ENCODE measurements at places on chromosomes 3 and 15.
A peak's percentile ranks its signal among the peaks of the same experiment; 100 is the strongest.

DNA sequence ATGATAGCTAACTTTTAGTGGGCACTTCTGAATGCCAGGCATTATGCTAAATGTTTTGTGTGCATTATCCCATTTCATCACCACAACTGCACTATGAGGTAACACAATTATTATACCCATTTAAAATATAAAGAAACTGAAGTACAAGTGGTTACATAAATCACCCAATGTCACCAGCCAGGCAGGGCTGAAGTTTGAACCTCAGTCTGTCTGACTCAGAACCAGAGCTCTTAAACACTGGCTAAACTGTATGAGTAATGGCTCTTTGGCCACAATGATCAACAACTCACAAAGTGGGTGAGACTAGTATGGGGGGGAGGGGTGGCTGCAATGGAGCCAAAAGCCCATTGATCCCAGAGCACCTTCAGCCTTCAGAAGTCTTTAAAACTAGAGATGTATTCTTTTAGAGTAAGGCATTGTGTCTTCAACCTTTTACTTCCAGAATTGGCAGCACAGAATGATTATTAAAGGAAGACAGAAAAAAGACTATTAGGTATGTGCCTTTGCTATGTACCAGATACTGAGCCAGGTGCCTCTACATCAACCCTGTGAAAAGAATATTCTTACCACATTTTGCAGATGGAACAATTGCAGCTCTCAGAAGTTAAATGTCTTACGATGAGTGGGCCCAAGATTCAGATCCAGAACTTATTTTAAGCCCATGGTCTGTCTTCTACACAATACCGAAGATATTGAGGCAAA lies 166.9 kb downstream of the UACA start:
- DNase-seq = no peak

- DNase-seq = no peak
Measured at GRCh38 chr3:123383091-123384053, 65.5 kb downstream of the ADCY5 start.

GRCh38 chr15:78061963-78062427 lies 15.5 kb downstream of the TBC1D2B start:
- no peak for DNase-seq

DNA sequence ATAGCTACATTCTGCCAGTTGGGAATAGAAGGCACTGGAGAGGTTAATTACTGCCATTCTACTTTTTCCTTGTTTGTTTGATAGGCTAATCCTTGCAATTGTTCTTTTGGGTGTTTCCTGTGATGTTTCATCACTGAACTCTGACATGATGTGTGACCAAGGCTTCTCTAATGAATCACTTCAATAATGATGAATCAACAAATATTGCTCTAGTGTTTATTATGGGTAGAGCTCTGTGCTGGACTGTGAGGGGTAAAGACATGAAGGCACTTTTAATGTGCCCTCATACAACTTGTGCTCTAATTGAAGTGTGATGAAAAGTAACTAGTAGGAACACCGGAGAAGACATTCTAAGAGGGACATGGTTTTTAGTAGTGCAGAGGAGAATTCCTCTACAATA lies 233.6 kb downstream of the WDR72 start:
- DNase-seq = no peak

GRCh38 chr15:90407871-90408317 lies 19.9 kb downstream of the IQGAP1 start:
- peak; percentile 30 for DNase-seq

DNA sequence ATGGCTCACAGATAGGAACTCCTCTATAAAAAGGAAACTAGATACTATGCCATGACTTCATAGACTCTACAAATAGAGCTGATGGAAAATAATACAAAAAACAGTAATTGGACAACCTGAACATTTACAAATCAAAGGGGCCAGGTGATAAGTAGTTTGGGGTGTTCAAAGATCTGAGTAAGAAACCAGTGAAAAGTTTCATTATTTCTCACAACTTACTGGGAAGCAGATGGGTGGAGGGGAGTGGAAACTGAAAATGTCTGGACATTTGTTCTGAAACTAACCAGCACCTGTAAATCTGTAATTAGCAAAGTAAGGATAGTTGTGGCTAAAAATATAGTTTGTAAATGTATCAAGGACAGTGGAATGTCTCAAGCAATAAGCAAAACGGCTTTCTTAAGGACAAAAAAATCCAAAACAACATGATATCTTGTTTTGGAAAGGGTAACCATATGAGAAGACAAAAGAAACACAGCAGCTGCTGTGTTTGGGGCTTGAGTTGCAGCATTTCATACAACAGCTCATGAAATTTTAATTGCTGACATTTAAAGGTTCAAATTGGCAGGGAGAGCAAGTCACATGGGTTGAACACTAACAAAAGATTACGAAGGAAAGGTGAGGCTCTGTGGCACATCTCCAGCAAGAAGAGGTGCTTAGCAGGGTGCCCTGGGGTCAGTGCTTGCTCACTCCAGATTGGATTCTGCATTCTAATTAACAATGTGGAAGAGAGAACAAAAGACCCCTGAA lies 26.8 kb upstream of the THBS1 start:
- no peak for DNase-seq

- DNase-seq = no peak
Measured at GRCh38 chr3:3110299-3110630, at the start of gene IL5RA. IL5RA (minus strand) TSS chr3:3110374; CDS start chr3:3104984, 5,390 bp downstream.

- DNase-seq = no peak
Measured at GRCh38 chr3:124639406-124640237, 90.6 kb upstream of the UMPS start.

DNA sequence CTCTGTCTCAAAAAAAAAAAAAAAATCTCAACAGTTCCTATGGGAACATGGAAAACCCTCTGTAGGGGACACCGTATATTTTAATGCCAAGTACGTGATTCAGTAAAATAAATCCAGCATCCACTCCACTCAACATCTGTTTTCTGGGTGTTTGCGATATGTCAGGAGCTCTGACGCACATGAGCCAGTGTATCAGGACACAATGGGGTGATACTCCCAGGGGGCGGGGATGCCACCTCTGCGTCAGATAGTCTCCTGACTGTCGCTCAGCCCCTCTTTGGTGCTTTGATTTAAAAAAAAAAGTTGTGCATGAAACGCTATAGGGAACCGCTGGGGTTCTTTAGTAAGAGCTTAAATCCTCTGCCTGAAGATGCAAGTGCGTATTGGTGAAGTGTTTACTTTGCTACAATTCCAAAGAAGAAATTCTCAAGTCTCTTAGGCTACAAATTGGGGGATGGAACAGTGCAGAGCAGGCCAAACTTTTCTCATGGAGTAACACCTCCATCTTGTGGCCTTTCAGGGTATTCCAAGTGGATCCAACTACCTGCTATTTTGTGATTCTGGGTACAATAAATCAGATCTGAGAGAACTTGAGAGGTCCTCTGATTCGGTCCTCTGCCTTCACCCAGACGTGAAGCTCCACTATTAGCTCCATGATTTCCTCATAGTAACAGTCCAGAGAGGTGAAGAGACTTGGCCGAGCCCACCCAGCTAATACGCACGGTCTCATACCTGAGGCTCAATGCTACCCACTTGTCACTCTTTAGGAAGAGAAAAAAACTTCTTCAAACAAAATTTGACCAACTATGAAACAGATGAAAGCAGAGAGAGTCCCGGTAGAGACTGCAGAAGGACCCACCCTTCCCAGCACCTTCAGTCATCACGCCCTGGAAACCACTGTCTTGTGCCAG lies 9.3 kb upstream of the NR2E3 start:
- no peak for DNase-seq

GRCh38 chr3:184586851-184587250 lies 25.3 kb downstream of the EPHB3 start:
- no peak for DNase-seq

DNA sequence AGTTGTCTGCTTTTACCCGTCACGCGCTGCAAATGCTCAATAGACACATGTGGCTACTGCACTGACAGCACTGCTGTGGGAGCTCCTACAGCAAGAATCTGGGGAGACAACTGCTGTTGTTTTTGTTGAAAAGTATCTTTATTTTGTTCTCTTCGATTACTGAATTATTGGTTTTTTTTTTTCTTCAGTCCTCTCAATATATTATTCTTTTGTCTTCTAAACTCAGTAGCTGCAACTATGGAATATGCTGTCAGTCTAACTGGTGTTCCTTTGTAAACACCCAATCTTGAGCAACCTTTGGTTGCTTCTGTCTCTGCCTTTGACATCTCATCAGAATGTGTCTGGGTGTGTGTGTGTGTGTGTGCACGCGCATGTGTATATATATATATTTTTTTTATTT lies 12.6 kb downstream of the DCP1A start:
- DNase-seq = no peak

GRCh38 chr3:166291186-166291955 lies 454.1 kb upstream of the BCHE start:
- no peak for DNase-seq

DNA sequence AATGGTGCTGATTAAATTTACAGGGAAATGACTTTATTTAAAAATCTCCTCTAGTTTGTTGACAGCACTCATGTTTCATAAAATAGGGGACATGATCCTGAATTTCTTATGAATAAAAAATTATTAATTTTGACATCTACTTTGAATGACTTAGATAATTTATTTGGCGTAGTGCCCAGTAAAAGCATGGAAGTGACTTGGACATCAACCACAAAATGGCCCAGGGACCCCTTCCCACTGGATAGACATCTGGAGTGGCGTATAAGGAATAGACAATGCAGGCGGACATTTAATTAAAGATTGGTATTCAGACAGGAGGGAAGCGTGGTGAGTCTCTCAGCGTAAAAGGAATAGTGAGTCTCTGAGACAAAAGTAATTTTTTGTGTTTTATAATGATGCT lies 79.8 kb downstream of the ADAMTSL3 start:
- DNase-seq = no peak

- peak; percentile 13 for DNase-seq
Measured at GRCh38 chr15:51649659-51650521, 27.3 kb upstream of the DMXL2 start.

DNA sequence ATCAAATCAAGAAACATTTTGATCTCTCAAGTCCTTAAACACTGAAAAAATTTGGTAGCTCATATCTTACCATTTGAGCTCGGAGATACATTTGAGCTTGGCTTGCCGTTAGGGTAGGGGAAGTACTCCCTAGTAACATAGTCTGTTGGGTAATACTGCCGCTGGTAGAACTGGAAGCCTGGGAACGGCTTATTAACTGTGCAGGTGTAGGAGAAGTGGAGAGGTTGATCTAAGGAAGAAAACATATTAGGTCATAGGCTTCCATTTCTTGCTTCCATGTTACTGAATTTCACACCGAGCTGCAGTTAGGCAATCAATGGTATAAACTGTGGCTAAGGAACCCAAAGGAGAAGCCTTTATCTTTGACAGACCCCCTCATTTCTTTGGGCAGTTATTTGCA lies 32.5 kb downstream of the PHC3 start:
- no peak for DNase-seq

GRCh38 chr15:89068325-89068784 lies 19.9 kb upstream of the ABHD2 start:
- DNase-seq = no peak

- no peak for DNase-seq
Measured at GRCh38 chr3:126256251-126256650, 75.9 kb upstream of the ALDH1L1 start.

DNA sequence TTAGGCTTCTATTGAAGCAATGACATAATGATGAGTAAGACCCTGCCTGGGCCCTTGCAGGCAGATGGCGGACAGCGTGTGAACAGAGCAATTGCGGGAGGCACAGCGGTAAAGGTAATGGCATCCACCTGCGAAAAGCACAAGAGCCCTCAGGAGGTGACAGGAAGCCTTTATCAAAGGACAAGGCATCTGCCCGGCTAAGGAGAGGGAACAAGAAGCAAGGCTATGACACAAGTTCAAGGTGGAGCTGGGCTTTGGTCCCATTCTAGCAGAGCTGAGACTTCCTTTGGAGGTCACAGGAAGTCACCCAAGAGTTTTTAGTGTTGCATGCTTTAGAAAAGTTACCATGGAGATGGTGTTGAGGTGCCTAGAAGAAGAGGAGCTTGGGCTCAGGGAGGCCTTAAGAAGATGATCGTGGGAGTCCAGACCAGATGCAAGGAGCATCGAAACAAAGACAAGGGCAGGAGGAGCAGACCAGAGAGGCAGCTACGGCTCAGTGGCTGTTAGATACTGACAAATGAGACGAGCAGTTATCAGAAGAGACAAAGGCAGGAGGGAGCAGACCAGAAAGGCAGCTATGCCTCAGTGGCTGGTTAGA lies 34.5 kb downstream of the OSBPL10 start:
- DNase-seq = no peak

DNA sequence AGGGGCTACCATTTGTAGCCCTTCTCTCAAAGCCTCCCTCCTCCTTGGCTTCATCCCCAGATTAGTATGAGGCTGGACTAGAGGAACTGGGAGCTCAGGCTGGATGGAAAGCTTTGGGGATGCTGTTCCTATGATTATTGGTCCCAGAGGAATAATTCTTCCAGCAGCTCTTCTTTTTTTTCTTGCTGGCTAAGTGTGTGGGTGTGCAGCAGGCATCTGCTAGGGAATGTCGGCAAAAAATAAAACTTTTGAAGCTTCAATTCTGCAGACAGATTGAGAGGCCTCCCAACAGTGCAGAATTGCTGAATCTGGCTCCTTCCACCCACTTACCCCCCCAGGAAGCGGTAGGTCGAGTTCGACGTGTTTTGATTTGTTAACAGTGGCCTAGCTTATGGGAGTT lies 138.5 kb upstream of the ANKRD28 start:
- DNase-seq = no peak

GRCh38 chr3:194181612-194182529 lies 45.9 kb downstream of the HES1 start:
- DNase-seq = no peak

DNA sequence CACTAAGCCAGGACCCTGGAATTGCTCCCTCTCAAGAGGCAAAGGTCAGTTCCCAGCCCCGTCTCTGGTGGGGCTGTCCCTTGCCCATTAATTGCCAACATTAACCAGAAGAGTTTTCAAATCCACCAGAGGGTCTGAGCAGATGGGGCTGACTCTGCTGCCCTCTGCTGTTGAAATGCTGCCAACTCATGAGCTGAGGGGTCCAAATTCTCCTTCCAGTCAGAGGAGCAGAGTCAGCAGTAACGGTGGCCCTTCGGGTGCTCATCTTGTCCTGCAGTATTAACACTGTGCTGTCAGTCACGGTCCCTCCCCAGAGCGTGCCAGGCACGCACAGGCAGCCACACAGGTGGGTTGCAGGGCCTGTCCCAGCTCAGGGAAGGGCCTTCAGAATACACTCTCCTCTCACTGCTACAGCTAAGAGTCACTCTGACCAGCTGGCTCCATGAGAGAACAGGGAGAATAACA lies 10.7 kb upstream of the SPTBN5 start:
- DNase-seq = peak; percentile 56

- DNase-seq = no peak
Measured at GRCh38 chr3:174931473-174932353, 72.6 kb downstream of the NAALADL2 start.

- no peak for DNase-seq
Measured at GRCh38 chr3:58998476-58999117, 51.2 kb downstream of the CFAP20DC start.

Measured in activated T-helper 2 cell treated with anti-CD3 and anti-CD28 coated beads, Interferon-gamma antibody, Interleukin-2, Interleukin-4, amounts not matched to agents 10 μg/mL and 5 μg/mL and 100 μg/mL, durations not matched to agents 14 hours and 24 hours and 36 hours (primary cell).